Activated CD4-positive, alpha-beta T cell treated with anti-CD3 and anti-CD28 coated beads for 36 hours (primary cell): ENCODE measurements at places on chromosomes 1 and 21. TPM values are rescaled to one million over a fixed set of nuclear protein-coding genes. Genes with fewer than 3 reads are reported as not detected.
A peak's percentile ranks its signal among the peaks of the same experiment; 100 is the strongest.

DNA sequence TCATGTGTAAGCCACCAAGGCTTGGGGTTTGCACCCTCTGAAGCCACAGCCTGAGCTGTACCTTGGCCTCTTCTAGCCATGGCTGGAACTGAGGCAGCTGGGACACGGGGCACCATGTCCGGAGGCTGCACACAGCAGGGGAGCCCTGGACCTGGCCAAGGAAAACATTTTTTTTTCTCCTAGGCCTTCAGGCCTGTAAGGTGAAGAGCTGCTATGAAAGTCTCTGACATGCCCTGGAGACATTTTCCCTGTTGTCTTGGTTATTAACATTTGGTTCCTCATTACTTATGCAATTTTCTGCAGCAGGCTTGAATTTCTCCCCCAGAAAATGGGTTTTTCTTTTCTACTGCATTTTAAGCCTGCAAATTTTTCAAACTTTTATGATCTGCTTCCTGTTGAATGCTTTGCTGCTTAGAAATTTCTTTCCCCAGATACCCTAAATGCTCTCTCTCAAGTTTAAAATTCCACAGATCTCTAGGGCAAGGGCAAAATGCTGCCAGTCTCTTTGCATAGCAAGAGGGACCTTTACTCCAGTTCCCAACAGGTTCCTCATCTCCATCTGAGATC lies 295.8 kb downstream of the LTN1 start:
- DNase-seq, result no peak

- DNase-seq, result peak; percentile 53
Measured at GRCh38 chr1:51535006-51535592, 16.0 kb upstream of the EPS15 start.

DNA sequence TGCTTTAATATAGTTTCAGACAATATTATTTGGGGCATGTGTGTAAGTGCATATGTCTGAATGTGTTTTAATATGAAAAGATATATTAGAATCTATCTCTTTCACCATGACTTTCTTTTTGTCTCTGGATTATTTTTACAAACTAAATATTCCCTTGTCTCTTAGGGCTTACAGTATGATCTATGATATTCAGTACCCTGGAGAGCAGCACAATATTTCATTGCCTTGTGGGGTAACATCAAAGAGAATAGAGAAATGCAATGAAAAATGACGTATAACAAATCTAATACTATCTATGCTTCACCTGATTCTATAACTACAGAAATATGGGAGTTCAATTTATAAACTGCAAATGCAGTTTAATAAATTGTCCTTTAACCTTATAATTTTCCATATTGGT lies 2084.5 kb downstream of the MRPL39 start:
- no peak for DNase-seq

DNA sequence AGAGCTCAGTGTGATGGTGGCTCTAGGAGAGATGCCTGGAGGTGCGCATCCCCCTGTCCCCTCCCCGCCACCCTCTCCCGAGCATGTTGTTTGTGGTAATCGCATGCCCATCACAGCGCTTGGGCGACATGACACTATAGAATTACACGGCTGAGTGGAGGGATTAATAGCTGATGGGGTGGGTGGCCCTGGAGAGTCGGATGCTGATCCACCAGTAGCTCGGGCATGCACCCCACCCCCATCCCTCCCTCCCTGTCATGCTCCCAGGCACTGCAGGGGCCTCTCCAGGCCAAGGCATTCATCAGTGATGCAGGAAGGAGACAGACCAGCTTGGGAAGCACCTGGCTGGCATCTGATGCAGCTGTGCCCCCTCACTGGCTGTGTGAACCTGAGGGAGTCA lies 159.0 kb upstream of the IGSF21 start:
- DNase-seq, result no peak

GRCh38 chr1:33836911-33837310 lies 27.0 kb upstream of the HMGB4 start:
- no peak for DNase-seq

DNA sequence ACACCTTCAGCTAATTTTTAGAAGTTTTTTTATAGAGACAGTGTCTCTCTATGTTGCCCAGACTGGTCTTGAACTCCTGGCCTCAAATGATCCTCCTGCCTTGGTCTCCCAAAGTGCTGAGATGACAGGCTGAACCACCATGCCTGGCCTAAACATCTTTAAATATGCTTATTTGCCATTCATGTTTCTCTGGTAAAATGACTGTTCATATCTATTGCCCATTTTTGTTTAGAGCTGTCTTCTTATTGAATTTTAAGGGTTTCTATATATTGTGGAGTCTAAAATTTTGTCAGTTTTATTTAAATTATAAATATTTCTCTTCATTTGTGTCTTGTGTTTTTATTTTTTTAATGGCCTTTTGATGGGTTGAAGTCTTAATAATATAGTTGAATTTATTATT lies 3.0 kb upstream of the PM20D1 start:
- DNase-seq, result no peak

- peak; percentile 58 for DNase-seq
Measured at GRCh38 chr1:78003882-78004718, 639 bp upstream of the DNAJB4 start.

GRCh38 chr1:110714374-110714995 lies 39.7 kb upstream of the KCNA3 start:
- DNase-seq, result no peak

- peak; percentile 85 for DNase-seq
Measured at GRCh38 chr1:206725109-206725963, 40.6 kb downstream of the MAPKAPK2 start.

DNA sequence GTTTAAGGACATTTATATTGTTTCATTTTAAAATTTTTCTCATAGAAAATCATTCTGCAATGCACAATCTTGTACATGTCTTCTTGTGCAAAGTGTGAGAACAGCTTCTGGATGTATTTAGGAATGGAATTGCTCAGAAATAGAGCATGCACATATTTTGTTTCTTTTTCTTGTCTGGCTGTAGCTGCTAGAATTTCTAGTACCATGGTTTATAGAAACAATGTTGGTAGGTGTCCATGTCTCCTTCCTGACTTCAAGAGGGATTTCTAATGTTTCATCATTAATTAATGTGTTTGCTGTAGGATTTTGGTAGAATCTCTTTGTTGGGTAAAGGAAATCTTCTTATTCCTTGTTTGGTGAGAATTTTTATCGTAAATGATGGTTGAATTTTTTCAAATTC lies 99.0 kb downstream of the RYR2 start:
- DNase-seq, result no peak

GRCh38 chr1:25799352-25799934 lies 550 bp upstream of the SELENON start:
- no peak for DNase-seq

- no peak for DNase-seq
Measured at GRCh38 chr1:156436141-156437036, 64.2 kb downstream of the MEF2D start.

DNA sequence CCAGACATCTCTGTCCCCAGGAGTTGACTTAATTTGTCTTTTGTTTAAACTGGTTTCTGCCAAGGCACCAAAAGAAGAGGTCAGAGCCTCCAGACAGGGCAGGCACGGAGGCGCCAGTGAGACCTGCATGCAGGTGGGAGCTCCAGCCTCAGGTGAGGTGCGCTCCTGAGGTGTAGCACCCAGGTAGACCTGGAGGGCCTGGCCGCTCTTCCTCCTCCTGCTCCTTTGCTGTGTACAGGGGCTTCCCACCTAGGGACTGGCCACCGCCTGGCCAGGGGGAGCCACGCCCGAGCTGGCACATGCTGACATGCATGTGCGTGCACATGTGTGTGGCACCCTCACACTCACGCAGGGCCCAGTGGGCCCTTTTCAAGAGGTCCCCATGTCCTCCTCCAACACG lies 158.7 kb downstream of the PEX14 start:
- no peak for DNase-seq

DNA sequence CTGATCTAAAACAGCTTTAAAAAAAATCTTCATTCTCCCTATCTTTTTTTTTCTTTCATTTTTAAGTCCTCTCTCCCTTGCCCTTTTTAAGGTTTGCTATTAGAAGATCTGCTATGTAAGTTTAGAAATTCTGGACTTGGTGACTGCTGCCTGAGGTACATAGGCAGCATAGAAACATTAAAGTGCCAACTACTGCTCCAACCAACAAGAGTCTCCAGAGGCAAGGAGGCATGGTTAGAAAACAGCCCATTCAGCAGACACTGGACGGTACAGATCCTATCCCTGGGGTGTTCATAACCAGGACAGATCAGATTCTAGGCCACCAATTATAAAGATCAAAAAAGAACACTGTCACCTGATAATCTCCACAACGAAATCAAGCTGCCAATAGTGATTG lies 36.6 kb downstream of the GPR3 start:
- no peak for DNase-seq

DNA sequence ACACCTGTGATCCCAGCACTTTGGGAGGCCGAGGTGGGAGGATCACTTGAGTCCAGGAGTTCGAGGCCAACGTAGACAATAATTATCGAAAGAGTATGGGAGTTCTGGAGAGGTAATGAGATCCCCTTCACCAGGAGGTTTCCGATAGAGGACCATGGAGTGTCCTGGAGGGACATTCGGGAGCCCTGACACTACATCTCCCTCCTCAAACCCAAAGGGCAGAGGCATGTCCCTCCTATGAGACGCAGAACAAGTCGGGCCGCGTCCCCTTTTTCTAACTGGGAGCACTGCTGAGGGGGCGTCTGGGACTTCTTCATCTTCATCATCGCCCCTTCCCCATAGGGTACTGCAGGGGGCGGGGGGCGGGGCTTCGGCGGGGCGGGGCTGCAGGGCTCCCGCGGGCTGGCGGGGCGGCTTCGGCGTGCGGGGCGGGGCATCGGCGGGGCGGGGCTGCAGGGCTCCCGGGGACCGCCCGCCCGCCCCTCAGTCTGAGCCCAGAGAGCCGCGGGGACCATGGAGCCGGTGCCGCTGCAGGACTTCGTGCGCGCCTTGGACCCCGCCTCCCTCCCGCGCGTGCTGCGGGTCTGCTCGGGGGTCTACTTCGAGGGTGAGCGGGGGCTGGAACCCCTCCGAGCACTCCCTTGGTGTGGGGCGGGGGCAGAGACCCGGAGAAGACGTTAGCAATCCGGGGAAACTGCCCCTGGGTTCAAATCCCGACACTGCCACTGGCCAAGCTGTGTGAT lies at the start of gene THEMIS2:
THEMIS2 (plus strand) TSS at position 486 of the 743 bp plus-strand sequence; CDS start at position 514, 28 bp downstream.
- peak; percentile 90 for DNase-seq

DNA sequence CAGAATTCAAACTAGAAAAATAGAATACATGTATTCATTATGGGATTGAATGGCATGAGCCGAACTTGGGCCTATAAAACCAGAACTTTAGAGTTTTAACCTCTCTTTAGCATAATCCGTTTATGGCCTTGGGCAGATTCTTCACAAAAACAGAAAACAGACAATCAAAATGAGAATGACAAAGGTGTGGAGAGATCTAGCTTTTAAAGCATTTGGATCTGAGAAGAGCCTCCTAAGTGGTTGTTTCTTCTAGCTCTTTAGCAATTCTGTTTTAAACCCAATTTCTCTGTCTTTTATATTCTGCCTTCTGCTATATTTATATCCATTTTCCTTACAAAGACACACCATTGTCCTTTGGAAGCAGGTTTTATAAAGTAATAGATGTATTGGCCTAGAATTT lies 160.2 kb downstream of the RPS6KC1 start:
- DNase-seq, result no peak

GRCh38 chr21:36041910-36042309 lies 18.4 kb downstream of the SETD4 start:
- DNase-seq, result no peak

DNA sequence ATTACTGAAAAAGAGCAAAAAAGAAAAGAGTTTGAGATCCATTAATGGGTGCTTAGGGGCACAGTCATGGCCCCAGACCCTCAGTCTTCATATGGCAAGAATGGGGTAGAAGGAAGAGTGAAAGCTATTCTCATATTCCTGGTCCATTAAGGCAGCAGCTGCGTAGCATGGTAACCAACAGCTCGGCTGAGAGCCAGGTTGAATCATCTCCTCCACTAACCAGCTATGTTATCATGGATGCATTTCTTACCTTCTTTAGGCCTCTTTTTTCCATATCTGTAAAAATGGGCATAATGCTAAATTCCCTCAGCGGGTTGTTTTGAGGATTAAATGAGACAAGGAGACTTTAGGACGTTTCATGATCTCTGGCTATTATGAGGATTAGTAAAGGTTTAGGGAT lies 15.0 kb upstream of the SARS1 start:
- no peak for DNase-seq

- DNase-seq, result no peak
Measured at GRCh38 chr1:171935664-171936063, 94.4 kb downstream of the DNM3 start.

GRCh38 chr1:224113005-224113404 lies 906 bp upstream of the FBXO28 start:
- no peak for DNase-seq

DNA sequence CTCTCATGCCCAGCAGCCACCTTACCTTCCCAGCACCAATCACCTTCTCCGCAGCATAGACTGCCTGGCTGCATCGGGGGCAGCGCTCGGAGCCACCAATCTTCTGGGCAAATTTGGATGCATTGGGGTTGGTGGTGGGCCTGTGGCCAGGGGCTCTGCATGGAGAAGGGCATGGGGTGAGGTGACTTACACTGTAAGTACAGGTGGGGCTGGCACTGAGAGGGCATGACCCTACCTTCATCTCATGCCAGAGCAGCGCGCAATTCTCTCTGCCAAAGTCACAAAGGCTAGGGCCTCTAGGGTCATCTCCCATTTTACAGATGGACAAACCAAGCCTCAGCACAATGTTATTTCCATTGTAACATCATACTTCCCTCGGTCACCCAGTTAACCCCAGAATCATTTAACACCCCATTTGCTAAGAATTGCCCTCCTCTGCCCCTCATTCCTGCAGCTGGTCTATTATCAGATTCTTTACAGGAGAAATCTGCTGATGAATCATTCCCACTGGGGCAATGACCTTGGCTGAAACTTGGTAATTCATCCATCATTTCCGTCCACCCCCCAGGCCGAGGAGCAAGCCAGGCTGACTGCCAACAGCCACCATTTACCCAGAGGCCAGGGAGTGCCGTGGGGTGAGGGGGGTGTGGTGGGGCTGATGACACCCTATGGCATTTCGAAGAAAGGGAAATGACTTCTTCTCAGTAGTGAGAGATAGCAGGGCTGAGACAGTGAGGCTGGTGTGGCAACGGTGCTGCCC lies 17.9 kb downstream of the CSRP1 start:
- no peak for DNase-seq

- no peak for DNase-seq
Measured at GRCh38 chr1:145778146-145778540, 45.8 kb downstream of the RNF115 start.

The ITLN2 gene
- total RNA-seq, result not detected

The CCT3 gene
- 406 TPM for total RNA-seq

The CENPL gene
- total RNA-seq, result 27.2 TPM

The PDC gene
- not detected for total RNA-seq

The ETV3L gene
- not detected for total RNA-seq

The RIMS3 gene
- 2.7 TPM for total RNA-seq

The CFAP45 gene
- 1.1 TPM for total RNA-seq

The KRTAP19-3 gene
- total RNA-seq, result not detected

The OLFML3 gene
- total RNA-seq, result 0.11 TPM

The PFKFB2 gene
- total RNA-seq, result 3.5 TPM

The LACTBL1 gene
- total RNA-seq, result not detected
